Upper lobe of left lung (tissue), 6 donors: ENCODE measurements at places on chromosomes 7 and 10. TPM values are rescaled to one million over a fixed set of nuclear protein-coding genes. Genes with fewer than 3 reads are reported as not detected.

DNA sequence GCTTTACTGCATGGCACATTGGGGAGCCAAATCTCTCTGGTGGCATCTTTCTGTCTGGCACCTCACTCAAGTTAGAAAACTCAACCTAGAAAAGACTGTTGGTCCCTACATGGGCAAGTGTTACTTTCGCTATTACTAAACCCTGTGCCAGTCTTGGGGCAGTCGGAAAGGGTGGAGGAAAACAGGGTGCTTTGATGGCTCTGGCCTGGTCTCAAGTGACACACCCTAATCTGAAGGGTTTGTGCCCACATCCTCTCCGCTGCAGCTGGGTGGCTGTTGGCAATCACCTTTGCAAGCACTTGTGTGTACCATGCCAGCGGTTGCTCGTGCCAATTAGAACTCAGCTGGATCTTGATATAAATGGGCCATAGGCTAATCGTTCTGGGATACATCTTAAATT is 159.8 kb upstream of the ITGB1 start:
- DNase-seq = no peak

DNA sequence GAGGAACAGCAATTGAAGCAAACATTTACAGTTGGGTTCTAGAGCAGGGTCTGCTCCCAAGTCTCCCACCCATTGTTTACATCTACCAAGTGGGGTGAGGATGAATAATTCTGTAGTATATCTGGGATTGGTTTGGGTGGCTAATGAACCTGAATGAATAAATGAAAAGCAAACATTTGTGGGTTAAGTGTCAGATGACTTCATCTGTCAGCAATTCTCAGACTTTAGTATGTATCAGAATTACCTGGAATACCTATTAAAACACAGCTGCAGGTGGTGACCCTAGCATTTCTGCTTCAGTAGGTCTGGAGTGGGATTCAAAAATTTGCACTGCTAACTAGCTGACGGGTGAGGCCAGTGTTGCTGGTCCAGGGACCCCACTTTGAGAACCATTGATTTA is 18.0 kb upstream of the NPVF start:
- DNase-seq = no peak

DNA sequence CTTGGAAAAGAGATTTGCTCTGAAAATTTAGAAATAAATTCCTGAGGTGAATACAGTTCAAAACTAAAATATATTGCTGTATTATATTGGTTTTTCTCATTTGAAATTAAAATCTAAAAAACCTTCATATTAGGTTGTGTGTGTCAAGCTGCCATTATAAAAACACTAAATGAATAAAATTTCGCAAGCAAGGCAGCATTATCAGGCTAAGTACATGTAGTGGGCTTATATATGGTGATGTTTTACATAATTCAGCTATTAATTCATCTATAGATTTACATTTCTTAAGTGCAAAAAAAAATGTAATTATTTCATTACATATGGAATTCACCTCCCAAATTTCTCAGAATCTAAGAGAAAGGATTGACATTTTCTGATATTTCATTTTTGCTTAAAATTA is 5.3 kb downstream of the MEOX2 start:
- DNase-seq = no peak

The MYOZ1 gene
- total RNA-seq = not detected
